ENCODE measurements at places on chromosomes 1 and 21.

DNA sequence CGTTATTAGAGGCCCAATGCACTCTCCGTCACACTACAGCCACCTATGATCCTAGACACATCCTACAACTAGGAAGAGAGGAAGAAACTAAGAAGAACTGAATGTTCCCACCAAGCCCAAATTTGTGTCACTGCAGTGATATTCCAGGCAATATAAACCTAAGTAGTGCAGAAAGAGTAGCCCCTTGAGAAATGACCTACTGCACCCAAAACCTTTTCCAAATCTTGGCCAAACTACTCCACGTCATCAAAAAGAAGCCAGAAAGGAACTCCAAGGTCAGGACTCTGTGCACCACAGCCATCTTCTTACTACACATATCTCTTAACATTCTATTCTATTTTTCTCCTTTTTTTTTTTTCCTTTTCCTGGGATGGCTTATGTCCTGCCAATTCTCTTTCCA lies 60.2 kb downstream of the ADAMTS1 start:
- no peak for DNase-seq

GRCh38 chr1:78834201-78834741 lies 172.3 kb downstream of the ADGRL4 start:
- DNase-seq = no peak

- peak; percentile 5 for DNase-seq
These were observed 692 bp downstream of the SORT1 start for GRCh38 chr1:109396871-109397580.

GRCh38 chr1:9262096-9262986 lies 27.8 kb downstream of the H6PD start:
- DNase-seq = no peak

GRCh38 chr1:29674627-29675326 lies 438.5 kb downstream of the PTPRU start:
- no peak for DNase-seq

DNA sequence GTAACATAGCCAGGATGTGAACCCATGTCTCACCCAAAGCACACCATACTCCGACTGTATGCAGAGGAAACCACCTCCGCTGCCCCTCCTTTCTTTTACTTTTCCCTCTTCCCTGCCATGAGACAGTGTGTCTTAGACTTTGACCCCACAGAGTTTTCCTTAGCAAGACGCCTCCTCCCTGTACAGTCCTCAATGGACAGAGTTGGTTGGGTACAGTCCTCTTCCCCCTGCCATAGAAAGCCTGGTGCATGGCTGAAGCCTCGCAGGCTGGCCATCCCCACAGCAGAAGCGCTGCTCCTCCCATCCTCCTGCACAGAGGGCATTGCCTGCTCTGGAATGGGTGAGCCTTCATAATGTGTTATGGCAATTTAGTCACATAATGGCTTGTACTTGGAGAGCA lies 127.9 kb downstream of the PLPP3 start:
- DNase-seq = no peak

- no peak for DNase-seq
These were observed 10.8 kb upstream of the PIGK start for GRCh38 chr1:77230051-77230450.

- no peak for DNase-seq
These were observed 1.6 kb downstream of the C1orf141 start for GRCh38 chr1:67133177-67133576.
